ENCODE measurements at places on chromosomes 5 and 9.

- DNase-seq: peak; percentile 31
Observed at GRCh38 chr9:125649315-125649714, 57.7 kb downstream of the MAPKAP1 start.

DNA sequence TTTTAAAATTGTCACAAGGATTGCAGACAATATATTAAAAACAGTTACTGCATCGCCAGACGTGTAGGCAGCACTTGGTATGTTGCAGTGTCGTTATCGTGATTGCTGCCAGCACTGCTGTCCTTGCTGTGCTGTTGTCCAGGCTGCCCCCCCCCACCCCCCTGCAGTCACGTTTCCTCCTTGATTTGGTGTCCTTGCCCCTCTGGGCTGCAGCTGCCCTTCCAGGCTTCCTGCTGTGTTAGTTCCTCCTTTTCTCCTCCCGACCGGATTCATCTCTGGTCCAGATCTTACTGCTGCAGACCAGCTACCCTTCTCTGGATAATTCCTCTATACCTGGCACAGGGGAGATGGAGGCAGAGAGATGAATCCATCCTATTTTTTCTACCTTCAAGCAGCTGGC is 298.9 kb downstream of the TRIM32 start:
- DNase-seq: no peak

DNA sequence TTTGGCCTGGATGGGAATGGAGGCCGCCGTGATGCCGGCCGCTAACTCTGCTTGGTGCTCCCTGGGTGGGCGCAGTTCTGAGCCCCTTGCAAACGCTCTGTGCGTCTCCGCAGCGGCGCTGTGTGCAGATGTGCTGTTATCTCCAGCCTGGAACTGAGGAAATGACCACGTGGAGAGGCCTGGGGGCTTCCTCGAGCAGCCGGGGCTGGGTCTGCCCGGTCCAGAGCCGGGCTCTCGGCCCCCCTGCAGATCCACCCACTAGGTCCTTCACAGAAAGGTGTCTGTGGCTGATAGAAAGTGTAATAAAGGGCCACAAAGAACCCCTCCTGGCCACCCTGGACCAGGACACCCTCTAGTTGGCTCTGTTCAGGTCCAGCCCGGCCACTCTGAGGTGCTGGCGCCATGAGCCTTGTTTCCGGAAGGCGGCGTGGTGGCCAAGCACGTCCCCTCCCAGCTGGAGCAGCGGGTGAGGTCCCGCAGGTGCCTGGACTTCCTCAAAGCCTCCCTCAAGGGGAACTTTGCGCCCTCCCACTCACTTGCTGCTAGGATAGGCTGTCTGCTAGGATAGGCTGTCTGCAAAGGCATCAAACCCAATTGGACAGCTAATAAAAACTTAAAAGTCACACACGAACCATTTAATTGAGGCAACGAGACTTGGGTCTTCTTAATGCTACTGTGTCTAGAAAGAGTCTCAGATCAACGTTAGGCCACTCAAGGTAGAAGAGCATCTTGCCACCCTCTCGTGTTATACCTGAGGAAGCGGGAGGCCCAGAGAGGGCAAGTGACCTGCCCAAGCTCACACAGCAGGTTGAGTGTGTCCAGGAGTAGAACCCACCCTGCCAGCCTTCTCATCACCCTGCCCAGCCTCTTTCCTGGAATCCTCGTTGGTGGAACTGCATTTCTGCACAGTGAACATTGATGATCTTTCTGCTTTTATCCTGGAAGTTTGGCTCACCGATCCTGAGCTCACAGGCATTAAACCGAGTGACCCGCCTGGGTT is 109.3 kb upstream of the FCN2 start:
- no peak for DNase-seq

DNA sequence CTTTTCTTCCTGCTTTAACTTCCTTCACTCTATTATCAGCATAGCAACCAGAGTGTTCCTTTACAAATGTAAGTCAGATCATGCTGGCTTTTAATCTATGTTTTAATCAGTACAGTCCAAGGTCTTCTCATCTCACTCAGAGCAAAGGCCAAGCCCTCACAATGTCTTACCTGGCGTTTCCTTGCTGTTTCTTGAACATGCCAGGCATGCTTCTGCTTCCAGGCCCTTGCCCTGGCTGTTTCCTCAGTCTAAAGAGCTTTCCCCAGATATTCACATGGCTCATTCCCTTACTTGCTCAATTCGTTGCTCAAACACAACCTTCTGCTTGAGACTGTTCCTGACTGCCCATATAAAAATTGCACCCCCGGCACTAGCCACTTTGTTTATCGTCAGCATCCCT is 121.7 kb upstream of the GLRA1 start:
- DNase-seq: no peak

GRCh38 chr5:141778683-141779082 is 96.7 kb upstream of the ARAP3 start:
- DNase-seq: no peak

GRCh38 chr5:151660616-151661495 is 25.9 kb downstream of the SPARC start:
- no peak for DNase-seq

GRCh38 chr9:111052791-111053190 is 14.5 kb upstream of the LPAR1 start:
- DNase-seq: no peak

DNA sequence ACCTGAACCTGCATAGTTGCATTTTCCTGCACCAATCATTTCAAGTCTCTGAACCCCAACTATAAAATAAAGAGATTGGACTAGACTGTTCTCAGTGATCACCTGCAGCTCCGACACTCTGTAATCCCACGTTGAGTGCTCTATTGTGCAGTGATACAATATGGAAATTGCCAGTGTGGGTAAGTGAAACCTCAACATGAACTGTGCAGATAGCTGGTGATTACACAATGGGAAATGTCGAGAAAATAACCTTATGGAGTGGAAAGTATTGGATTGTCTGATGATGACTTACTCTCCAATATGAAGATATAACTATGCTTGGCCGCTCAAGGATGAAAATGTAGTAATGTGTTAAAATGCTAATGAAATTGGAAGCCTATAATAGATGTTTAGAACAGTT is 293.1 kb upstream of the BRINP1 start:
- DNase-seq: no peak

DNA sequence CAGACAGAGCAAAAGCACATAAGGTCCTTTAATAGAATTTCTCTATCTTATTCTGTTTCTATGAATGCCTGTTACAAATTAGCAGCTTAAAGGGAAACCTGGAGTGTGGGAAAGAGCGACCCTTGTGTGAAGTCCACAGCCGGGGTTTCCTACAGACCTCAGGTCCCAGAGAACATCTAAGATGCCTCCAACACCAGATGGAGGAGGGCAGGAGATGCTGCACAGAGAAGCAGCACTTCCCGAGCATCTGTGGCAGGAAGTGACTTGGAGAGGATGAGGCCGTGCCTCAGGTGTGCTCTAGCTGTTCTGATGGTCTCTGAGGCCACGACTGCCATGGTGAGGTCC is 26.8 kb downstream of the IRF1 start:
- no peak for DNase-seq

DNA sequence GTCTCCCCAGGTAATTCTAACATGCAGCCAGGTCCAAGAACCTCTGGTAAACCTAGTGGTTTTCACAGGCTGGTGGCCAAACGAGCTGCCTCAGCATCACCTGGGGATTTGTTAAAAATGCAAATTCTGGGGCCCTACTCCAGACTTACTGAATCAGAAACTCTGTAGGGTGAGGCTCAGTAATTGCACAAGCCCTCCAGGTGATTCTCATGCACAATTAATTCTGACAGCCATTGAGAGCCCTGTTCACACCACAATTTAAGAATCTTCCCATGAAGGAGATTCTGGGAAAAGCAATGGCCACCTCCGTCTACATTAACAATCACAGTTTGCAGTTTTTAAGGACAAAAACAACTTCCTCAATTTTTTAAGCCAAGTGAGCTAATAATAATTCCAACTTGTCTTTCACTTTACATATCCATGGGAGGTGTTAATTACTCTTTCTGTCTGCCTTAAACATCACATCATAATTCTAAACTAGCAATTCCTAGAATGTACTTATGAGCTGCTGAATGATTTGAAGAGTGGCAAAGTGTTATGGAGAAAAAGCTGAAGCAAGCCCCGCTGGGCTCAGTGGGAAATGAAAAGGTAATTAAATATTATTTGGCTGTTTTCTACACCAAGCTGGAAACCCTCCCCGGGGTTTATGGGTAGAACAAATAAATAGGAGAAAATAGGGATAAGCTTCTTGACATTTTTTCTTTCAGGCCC is 70.0 kb downstream of the GLDC start:
- no peak for DNase-seq

GRCh38 chr9:95018099-95018936 is 291.8 kb downstream of the AOPEP start:
- DNase-seq: no peak

GRCh38 chr9:129030191-129030590 is 2.1 kb upstream of the SH3GLB2 start:
- DNase-seq: no peak

- DNase-seq: no peak
Observed at GRCh38 chr9:7901621-7902020, 102.0 kb upstream of the DMAC1 start.

DNA sequence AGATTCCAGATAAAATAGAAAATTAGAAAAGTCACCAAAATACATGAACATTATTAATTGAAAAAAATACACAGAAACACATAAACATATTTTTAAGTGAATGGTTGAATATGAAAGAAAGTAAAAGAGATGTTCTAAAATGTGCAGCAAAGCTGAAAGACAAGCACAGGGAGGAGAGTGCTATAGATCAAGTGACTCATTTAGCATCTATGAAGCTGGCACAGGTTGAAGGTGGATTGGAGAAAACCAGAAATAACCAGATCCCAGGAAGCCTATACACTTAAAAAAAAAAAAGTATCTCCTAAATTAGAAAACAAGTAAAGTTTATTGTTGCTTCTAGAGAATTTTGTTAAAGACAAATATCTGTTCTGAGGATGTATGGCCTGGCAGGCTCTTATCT is 338.9 kb downstream of the CDH12 start:
- no peak for DNase-seq

DNA sequence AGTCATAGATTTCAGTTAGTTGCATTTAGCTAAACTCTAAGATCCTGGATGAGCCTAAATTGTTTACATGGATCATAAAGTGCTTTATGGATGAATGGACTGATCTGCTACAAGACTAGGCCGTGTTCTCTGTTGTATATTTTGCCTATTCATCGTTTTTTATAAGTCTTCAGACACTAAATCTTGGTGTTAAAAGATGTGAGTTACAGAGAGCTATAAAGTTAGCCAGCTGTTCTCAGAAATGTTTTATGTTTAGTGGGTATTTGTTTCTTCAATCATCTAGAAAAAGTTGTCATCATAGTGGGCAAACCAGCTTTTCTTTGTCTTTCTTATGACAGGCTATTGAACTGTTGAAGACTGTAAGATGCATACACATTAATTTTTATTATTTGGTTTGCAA is 585.8 kb upstream of the SEMA6A start:
- DNase-seq: no peak

- DNase-seq: no peak
Observed at GRCh38 chr5:123262216-123262823, 160.9 kb downstream of the CEP120 start.

DNA sequence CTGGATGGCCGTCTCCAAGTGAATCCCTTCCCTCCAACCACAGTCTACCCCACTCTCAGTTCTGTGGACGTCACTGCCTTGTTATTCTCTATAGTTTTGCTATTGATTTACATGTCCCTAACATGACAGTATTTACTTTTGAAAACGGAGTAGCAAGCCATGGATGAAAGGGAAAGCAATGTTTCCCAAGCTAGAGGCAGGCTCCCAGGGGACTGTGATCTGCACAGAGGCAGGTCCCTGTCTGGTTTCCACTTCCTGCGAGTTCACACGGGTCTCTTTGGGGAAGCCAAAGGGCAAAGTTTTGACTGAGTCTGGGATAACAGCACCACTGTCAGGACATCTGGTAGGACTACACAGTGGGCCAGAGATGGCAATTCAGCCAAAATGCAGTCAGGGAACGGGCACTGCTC is 12.7 kb downstream of the C9orf153 start:
- DNase-seq: no peak

- peak; percentile 53 for DNase-seq
Observed at GRCh38 chr9:72363908-72364678, 915 bp downstream of the ZFAND5 start.

DNA sequence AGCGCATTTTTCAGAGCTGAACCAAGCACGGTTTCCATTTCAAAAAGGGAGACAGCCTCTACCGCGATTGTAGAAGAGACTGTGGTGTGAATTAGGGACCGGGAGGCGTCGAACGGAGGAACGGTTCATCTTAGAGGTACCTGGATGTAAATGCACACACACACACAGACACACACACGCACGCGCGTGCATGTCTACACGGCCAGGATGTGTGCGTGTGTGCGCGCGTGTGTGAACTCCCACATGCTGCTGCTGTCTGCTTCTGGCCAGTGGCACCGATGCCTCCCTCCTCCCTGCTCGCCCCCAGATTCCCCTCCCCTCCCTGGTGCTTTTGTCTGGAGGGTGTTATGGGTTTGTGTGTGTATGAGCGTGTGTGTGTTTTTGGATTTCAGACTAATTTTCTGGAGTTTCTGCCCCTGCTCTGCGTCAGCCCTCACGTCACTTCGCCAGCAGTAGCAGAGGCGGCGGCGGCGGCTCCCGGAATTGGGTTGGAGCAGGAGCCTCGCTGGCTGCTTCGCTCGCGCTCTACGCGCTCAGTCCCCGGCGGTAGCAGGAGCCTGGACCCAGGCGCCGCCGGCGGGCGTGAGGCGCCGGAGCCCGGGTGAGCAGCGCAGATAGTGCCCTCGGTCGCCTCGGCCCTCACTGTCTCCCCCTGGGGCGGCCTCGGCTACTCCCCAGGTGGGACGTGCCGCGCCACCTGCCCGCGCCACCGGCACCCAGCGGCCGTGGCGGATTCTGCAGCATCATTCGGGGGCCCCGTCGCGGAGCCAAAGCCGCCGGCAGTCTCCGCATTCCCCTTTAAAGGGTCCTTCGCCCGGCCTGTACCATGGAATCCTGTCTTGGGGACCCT is at the start of gene NTRK2:
Gene NTRK2 (plus strand): TSS at position 442 of the 850 bp plus-strand sequence. CDS start 1,020 bp downstream, outside the sequence.
- no peak for DNase-seq

DNA sequence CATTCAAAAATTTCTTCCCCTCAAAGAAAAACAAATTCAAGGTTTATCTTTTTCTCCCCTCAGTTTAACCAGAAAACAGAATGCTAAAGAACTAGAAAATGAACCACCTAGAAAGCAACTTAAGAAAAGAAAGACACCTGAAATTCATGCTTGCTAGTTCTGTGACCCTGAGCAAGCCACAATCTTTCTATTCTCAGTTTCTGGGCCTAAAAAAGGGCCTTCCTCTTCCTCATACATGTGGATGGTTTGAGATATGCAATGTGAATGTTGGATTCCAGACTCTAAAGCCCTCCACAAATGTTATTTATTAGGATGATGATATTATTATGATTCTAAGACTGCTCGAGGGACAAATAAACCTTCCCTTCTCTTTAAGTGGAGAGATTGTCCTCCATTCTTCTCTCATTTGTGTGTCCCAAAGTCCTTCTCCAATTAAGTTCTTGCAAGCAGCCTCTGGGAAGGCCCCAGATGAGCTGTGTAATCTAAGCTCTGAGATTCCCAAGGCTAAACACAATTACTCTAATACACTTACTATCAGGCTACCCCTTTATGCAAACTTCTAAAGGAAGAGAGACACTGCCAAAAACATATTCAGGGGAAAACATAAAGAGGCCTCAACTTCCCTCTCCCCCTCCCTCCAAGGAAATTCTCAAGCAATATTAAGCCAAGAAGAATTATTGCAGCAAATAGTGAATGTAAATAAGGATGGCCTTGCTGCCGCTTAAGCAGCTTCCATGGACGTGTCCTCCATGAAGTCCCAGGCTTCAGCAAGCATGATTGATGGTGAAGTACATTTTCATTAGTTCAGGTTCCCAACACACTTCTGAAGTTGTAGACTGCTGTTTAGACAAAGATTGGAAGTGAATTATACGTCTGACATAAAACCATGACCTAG is 80.2 kb downstream of the PRKACG start:
- no peak for DNase-seq

- DNase-seq: peak; percentile 59
Observed at GRCh38 chr5:139844472-139845145, 49.0 kb downstream of the PSD2 start.

Measured in CD4-positive, alpha-beta T cell treated with Interleukin-4 for 4 hours (primary cell).